ENCODE measurements at places on chromosomes 13 and 19.

DNA sequence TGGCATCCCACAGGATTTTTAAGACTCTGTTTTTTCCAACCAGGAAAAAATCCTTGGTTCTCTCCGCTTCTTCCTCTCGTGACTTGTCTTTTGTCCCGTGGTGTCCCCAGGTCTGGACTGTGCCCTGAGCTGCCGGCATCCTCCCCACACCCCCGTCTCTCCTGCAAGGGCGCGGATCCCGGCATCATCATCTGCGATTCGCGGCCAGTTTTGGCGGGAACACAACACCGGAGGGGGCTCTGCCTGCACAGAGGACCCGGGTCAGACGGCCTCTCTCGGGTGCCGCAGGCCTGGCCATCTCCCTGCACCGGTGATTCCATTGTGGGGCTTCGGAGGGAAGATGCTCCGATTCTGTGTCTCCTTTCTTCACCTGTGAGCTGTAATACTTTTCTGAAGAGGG lies 18.8 kb upstream of the GAS6 start:
- no peak for DNase-seq

- DNase-seq = no peak
These were observed 1.7 kb downstream of the DMPK start for GRCh38 chr19:45780448-45781213.

DNA sequence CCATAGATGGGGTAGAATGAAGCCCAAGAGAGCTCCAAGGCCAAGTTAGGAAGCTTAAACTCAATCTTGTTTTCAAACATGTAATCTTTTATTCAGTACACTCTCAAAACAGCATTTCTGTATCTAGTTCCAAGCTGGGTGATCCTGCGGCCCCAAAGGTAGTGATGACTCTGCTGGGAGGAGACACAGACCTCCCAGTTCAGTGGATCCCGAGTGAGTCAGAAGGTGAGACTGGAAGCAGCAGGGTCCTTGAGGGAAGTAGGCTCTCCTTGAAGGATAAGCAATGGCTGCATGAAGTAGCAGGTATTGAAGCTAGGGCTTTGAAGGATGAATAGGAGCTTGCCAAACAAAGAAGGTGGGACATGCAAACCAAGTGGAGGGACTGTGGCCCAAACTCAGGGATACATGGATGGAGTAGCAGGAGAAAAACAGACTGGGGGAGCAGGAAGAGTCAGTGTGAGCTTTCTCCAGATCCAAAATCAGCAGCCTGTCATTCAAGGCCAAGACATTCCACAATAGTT lies 9.6 kb downstream of the TINCR start:
- no peak for DNase-seq

DNA sequence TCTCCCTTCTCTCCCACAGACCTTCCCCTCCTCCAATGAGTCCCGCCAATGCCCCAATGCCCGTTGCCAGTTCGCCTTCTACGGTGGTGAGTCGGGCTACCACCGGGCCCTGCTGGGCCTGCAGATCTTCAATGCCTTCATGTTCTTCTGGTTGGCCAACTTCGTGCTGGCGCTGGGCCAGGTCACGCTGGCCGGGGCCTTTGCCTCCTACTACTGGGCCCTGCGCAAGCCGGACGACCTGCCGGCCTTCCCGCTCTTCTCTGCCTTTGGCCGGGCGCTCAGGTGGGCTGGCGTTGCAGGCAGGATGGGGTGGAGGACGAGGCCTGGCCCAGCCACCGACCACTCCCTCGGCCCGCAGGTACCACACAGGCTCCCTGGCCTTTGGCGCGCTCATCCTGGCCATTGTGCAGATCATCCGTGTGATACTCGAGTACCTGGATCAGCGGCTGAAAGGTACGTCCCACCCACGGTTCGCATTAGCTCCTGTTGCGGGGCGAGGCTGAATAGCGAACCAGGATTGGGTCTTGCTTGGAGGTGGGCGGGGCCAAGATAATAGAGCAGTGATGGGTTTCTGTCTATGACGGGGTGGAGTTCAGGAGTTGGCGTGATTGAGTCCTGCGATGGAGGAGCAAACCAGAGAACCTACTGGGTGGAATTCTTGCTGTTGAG lies 11.1 kb downstream of the SLC44A2 start:
- no peak for DNase-seq

- DNase-seq = peak; percentile 33
These were observed 40.3 kb downstream of the ANKRD10 start for GRCh38 chr13:110874508-110874960.
